ENCODE measurements at places on chromosomes 12 and 14.

- no peak for DNase-seq
These were observed 14.0 kb upstream of the MFAP5 start for GRCh38 chr12:8676651-8677050.

DNA sequence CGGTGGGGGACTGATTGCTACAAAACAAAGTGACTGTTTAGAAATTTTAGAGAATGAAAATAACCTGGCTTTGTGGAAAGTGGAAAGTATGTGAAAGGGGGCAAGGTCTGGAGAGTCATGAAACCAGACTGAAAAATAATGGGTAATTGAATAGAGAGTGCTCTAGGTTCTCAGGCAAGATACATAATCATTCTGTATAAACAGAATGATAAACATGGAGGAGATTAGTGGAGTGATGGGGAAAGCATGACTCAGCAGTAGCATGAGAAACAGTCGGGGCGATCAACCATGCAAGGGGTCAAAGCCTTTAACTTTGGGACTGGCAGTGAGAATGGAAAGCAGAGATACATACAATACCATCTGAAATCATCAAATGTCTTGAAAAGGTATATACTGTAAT is 332.5 kb downstream of the CCER1 start:
- DNase-seq: peak; percentile 47

DNA sequence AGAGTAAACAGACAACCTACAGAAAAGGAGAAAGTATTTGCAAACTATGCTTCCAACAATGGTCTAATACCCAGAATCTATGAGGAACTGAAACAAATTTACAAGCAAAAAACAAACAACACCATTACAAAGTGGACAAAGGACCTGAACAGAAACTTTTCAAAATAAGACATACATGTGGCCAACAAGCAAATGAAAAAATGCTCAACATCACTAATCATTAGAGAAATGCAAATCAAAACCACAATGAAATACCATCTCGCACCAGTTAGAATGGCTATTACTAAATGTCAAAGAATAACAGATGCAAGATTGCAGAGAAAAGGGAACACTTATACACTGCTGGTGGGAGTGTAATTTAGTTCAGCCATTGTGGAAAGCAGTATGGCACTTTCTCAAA is 125.8 kb downstream of the C12orf42 start:
- no peak for DNase-seq

DNA sequence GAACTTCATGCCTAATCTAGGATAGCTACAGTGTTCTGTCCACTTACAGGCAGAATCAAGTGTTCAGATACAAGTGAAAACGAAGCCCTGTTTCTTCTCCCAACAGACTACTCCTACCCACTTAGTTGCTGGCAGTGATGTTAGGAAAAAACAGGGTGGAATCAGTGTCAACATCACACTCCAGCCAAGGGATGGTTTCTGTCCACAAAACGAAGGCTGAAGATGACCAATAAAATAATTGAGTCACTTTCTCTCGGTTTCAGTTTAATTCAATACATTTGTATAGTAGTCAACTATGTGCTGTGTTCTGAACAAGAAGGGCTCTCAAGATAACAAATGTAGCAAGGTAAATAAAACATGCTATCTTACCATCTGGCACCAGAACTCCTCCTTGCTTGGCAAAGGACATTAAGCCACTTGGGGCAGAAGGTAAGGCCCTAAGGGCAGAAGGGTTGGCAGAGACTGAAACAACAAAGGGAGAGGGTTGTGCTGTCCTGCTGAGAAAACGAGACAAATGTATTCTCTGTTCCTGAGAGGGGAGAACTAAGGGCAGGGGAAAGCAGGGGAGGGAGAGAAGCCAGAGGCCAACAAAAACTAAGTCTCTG is 393.6 kb downstream of the DPF3 start:
- no peak for DNase-seq

DNA sequence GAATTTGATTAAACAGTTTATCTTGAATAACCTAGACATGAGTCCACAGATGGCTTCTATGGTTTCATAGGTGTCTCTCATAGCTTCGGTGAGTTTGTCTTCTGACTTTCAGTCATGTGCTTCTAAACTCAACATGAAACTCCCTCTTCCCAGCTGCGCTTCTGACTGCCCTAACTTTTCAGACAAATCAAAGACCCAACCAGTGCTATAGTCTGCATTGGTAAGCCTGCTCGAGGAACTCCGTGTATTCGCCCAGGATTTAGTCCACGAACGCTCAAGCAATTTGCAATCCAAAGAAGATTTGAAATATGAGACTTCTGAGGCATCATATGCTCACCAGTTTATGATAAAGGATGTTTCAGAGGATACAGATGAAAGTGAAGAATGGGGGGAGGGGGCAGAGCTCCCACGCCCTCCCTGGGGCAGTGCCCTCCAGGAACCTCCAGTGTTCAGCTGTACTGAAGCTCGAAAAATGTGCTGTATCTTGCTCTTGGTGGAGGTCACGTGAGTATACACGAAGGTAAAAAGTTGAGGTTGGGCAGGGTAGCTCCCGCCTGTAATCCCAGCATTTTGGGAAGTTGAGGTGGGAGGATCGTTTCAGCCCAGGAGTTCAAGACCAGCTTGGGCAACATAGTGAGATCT is 5.2 kb upstream of the RILPL2 start:
- DNase-seq: no peak

GRCh38 chr12:107242189-107242588 is 148.8 kb upstream of the CRY1 start:
- peak; percentile 47 for DNase-seq

DNA sequence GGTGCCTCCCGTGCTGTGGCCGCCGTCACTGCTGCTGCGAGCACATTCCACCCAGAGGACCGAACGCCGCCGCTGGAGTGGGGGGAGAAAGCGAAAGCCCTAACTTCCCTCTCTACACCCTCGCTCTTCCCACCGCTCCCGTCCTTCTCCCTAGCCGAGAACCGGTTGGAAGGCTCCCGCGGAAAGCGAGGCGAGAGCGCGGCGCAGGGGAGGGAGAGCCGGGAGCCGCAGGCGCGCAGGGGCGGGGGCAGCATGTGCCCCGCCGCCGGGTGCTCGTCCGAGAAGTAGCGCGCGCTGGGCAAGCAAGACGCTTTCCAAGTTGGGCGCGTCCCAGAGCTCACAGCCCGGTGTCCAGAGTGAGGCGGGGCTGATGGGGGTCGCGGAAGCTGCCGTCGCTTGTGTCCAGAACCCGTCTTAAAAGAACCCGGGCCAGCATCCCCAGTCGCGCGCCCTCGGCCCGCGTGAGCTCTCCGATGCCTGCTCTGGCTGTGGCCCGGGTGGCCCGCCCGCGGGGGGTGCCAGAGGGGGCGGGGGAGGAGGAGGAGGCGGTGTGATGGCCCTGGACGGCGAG is at the start of gene TRHDE:
Gene TRHDE (plus strand): TSS at position 280 of the 571 bp plus-strand sequence. CDS start 274 bp downstream, at position 554.
- peak; percentile 74 for DNase-seq

- DNase-seq: no peak
These were observed 51.3 kb upstream of the AMIGO2 start for GRCh38 chr12:47131011-47131410.

DNA sequence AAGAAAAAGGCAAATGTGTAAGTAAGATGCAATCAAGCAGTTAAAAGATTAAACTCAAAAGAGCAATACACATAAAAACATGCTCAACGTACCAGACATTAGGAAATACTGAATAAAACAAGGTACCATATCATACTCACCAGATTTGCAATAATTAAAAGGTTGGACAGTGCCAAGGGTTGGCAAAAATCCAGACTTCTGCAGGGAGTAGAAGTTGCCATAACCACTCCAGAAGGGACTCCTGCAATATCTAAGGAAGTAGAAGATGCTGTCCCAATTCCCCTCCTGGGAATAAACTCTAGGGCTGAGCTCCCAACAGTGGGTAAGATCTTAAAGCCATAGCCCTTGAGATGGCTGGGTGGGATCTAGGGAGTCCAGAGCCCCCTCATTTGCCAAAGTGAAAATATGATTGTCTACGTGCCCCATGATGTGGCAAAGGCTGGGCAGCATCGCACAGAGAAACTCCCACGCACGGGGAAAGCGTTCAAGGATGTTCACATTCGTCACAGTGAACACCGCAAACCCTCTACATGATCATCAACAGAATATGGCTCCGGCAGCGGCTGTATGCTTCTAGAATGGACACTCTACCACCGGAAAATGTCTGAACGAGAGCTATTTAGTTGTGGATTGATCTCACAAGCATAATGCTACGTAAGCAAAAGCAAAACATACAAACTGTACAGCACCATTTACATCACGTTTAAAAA is 12.3 kb downstream of the KCTD10 start:
- no peak for DNase-seq

- peak; percentile 49 for DNase-seq
These were observed 4.7 kb upstream of the RHOF start for GRCh38 chr12:121797937-121798786.

DNA sequence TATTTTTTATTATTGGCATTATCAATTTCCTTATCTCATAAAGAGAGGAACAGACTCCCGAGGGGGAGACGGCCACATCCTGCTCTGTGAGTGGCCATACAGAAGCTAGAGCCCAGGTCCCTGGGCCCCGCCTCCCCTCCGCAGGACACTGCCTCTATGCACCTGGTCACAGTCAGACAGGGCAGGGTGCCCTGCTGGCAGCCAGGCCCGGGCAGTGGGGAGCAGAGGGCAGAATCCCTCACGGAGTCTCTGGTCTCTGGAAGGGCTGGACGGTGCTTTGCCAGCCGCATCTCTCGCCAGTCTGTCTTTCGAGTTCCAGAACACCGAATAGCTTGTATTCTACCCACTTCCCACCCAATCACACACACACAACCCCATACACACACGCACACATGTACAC is 16.4 kb upstream of the CACNA2D4 start:
- no peak for DNase-seq

Data from iris pigment epithelial cell (primary cell).